ENCODE measurements at places on chromosomes 12 and 14.

DNA sequence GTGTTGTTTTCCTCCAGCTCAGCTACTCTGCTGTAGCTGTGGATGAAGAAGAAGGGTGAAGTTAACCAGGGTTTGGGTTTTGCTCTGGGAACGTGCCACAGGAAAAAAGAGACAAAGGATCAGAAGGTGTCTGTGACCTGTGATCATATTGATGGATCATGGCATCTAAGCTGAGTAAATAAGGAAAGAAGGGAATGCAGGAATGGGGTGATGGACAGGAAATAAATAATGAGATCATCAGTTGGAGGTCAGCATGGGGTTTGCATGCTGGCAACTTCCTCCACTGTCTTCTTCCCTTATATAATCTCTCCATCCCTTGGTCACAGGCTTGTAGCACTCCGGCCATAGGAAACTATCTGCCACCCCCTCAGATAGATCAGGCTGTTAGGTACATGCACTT lies 430.3 kb upstream of the PDE3A start:
- DNase-seq, result no peak

DNA sequence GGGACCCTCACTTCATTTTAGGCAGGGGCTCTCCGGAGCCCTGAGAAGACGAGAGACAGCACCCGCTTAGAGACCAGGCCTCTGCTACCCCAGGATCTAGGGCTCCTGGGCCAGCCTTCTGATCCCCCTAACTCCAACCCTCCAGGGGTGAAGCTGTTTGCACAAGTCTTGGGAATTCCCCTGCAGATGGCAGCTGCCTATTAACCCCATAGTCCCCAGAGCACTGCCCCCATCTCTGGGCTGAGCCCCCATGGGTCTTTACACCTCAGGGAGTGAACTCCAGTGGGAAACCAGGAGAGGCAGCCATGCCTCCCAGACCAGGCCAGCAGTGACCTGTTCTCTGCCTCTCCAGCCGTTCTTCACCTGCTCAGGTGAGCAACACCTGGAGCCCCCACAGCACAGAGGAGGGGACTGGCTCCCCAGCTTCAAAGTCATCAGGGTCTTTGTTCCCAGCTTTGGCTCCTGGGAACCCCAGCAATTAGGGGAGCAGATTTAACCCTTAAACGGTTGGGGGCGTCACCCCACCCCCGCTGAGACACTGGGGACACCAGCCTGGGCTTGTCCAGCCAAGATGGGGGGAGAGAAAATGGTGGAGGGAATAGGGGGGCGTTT lies 2.3 kb downstream of the WNT10B start:
- DNase-seq, result no peak

- no peak for DNase-seq
These were observed 22.9 kb downstream of the PROX2 start for GRCh38 chr14:74852922-74853530.

GRCh38 chr12:46677749-46678148 lies 148.0 kb downstream of the SLC38A4 start:
- DNase-seq, result no peak

DNA sequence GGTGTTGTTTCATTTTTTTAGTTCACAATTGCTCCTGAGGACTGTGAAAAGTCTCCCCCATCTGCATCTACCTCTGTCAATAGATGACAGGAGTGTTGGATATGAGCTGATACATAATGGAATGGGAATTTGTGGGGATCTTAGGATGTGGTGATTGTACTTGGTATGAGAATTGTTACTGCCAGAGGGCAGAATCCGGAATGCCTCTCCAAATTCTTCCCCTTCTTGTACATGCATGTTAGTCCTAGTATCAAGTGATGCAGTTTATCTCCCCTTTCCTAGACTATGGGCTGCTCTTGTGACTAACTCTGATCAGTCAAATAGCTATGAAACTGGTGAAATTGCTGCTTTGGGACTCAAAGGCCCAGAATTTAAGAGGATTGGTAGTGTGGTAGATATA lies 24.8 kb upstream of the NOVA1 start:
- DNase-seq, result no peak

GRCh38 chr12:63882844-63883243 lies 38.3 kb downstream of the SRGAP1 start:
- no peak for DNase-seq

DNA sequence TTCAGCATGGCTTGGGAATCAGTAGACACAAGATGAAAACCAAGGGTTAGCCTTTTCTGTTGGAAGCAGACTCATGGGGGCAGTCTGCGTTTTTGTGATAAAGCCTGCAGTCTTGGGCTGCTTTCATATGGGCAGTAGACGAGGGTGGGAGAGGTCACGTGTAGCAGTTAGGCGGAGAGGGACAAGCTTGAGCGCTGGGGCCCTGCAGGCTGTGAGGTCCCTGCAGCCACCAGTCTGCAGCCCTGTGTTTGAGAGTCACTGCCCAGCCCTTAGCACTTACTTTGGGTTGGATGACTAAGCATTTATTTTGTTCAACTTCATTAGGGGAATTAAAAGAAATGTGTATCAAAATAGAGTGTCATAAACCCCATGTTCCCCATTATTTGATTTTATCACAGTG lies 37.2 kb downstream of the EP400 start:
- DNase-seq, result no peak

- DNase-seq, result no peak
These were observed 238.2 kb upstream of the NOVA1 start for GRCh38 chr14:26835979-26836570.

DNA sequence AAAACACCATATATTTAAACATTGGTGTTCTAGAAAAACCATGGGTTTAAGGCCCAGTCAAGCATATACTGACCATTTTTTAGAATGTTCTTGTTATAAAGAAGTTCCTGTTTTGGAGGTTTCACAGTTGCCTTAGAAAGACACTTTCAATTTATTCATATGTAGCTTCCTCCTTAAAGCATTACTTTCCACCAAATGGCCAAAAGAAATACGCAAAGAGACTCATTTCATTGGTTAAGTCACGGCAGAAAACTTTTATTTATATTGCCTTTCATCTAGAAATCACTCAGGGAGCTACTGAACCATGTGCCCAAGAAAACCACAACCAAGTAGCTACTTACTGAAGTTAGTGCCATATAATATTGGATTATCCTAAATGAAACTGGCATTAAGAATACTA lies 40.0 kb downstream of the MYBPC1 start:
- DNase-seq, result no peak

All from cortex of kidney (tissue), 1 donor.